NCI-H1092 treated with DMSO at 0.1 percent for 48 hours (cell line): ENCODE measurements at places on chromosomes 6 and 20.

DNA sequence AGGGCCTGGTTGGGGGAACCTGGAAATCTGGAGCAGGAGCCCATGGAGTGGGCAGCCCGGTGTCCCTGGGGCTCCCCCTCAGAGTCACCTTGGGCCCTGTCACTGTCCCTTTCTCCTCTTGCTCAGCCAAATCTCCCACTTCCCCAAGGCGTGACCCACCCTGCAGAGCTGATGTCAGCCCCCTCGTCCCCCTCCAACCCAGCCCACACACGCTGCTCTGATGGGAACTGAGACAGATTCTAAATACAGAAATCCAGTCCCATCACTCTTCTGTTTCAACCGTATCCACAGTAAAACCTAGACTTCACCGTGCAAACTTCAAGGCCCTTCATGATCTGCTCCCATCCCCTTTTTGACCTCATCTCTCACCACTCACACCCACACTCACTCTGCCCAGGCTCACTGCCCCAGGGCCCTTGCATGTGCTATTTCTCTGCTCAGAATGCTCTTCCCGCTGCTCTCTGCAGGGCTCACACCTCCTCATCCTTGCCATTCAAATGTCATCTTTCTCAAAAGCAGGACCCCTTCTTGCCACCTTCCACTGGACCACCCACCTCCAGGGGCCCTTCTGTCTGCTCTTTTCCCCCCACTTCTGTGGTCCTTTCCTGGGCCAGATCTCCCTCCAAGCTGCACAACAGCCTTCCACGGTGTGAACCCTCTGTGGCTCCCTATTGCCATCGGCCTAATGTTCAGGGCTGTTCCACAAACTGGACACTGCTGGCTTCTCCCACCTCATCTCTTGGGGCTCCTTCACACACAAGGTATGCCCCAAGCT, 16.6 kb downstream of the TGM2 start:
- DNase-seq: no peak

DNA sequence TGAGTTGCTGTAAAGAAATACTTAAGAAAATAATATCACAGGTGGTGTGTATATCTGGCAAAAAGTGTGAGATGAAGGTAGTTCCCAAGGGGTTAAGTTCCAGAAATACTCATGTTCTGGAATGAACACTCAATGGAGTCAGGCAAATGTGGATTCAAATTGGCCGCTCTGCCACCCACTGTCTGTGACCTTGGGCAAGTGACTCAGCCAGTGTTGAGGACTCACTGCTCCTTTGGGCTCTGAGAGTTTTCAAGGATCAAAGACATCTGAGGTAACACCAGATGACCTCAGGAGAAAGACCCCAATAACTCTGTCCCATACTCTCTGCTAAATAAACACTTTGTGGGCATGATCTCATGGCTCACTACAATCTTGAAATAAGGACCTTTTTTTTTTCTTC, 59.2 kb upstream of the EYA2 start:
- DNase-seq: no peak

- no peak for DNase-seq
Measured at GRCh38 chr6:24931296-24931695, 4.5 kb downstream of the RIPOR2 start.

DNA sequence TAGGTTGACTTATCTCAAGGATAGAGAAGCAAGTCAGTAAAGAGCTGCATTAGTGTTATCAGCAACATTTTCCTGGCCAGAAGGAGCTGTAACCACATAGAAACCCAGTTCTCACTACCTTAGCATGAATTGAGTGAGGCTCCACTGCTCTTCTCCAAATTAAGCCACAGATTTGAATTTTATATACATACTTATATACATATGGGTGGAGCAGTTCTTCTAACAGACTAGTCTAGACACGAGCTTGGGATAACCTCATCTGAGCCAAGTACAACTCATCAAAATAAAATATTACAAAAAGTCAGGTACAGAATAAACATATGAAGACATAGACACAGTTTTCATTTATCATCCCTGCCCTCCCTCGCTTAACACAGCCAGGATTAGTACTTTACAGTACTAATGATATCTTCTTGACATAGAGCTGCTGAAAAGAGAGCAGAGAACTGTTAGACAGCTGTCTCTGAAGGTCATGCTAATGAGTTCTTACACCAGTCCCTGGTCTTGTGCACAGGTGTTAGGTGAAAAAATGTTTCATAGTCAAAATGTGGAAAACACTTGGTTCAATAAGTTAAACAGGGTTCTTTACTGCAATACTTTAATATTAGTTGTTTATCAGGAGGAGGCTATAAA, 147.4 kb upstream of the HTR1E start:
- no peak for DNase-seq

GRCh38 chr6:80676386-80676785, 569.9 kb downstream of the BCKDHB start:
- DNase-seq: no peak

GRCh38 chr6:103335412-103335811, 1524.3 kb downstream of the HACE1 start:
- DNase-seq: no peak

- no peak for DNase-seq
Measured at GRCh38 chr6:112254921-112255320, 554 bp upstream of the LAMA4 start.

- no peak for DNase-seq
Measured at GRCh38 chr6:84801250-84801649, 36.9 kb upstream of the TBX18 start.

GRCh38 chr20:5085380-5085779, 34.4 kb downstream of the PCNA start:
- DNase-seq: no peak

DNA sequence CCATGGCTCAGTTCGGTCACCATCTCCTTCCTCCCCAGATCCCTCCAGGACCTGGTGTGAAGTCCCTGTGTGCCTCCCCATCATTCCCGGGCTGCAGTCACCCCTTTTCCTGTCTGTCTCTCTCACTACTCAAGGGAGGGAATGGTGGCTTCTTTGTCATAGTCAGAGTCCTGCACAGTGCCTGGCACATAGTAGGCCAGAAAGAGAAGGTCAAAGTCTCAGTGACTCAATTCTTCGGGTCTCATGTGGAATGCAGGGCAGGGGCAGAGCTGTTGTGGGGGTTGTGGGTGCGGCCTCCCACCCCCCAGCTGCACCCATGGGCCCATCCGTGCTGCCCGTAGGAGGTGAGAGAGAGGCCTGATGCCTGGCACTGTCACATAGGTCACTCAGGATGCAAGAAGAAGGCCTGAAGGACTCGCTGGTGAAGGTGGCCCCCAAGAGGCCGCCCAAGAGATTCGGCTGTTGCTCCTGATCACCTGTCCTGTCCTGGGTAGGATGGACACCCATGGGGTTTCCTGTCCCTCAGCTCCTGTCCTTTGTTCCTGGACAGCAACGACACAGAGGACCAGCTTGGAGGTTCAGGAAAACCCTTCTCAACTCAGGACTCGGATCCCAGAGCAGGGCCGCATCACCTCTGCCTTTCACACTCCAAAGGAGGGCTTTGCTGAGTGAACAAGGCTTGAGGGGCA, 34.1 kb downstream of the RAB44 start:
- no peak for DNase-seq

DNA sequence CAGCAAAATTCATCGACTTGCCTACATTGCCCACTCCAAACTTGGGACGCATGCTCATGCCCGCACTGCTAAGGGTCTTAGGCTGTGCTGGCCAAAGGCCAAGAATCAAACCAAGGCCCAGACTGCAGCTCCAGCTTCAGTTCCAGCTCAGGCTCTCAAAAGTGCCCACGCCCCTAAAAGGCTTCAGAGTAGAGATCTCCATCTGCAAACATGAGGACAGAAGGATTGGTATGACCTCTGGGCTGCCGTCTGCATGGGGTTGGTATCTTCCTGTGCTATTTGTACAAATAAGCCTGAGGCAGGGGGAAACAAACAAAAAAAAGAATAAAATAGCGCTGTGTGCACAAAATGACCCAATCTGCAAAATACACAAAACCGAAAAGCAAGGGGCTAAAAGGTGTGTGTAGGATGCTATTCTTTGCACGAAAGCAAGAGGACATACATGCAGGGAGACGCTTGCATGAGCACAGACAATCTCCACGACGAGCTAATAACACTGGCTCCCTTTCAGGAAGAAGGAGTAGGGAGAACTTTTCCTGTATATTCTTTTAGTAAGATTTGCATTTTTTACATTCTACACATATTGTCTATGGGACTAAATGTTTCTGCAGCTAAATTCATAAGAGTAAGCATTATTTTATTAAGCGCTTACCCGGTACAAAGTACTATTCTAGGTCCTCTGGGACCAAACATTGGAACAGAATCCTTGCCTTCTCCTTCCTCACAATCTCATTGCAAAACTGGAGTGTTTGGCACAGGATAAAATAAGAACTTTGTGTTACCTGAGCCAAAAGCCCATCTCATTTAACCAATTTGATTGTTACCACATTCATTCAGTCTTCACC, 33.1 kb downstream of the ATP9A start:
- DNase-seq: no peak

DNA sequence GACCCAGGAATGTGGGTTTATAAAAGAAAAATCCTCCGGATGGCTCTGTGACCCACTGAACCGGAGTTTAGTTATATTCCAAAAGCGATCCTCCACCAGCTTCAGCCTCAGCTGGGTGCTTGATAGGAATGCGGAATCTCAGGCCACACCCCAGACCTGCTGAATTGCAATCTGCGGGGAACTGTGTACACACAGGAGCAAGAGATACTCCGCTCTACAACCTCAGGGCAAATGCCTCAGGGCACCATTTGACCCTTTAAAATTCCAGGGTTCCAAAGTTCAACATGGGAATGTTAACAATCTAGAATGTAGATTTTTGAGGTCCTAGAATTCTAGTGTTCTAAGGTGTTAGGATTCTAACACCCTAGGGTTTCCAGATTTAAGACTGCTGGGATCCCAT, 10.8 kb downstream of the BPIFA2 start:
- DNase-seq: no peak

DNA sequence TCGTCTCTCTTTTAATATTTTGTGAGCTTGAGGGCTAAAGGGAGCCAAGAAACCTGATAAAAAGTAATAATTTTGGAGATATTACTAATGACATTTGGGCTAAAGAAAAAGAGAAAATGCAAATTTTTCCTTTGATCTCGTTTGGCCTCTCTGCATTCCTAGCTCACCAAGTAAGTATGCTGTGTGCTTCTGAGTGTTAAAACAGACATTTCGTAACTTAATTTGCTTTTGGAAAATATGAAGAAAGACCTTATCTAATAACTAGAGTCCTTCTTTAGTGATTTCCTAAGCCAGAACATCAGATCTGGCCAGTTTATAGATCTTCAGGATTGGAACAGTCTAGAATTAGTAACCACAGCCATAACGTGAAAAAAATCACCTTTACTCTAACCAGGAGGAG, 872.9 kb upstream of the SLC35B3 start:
- DNase-seq: no peak

DNA sequence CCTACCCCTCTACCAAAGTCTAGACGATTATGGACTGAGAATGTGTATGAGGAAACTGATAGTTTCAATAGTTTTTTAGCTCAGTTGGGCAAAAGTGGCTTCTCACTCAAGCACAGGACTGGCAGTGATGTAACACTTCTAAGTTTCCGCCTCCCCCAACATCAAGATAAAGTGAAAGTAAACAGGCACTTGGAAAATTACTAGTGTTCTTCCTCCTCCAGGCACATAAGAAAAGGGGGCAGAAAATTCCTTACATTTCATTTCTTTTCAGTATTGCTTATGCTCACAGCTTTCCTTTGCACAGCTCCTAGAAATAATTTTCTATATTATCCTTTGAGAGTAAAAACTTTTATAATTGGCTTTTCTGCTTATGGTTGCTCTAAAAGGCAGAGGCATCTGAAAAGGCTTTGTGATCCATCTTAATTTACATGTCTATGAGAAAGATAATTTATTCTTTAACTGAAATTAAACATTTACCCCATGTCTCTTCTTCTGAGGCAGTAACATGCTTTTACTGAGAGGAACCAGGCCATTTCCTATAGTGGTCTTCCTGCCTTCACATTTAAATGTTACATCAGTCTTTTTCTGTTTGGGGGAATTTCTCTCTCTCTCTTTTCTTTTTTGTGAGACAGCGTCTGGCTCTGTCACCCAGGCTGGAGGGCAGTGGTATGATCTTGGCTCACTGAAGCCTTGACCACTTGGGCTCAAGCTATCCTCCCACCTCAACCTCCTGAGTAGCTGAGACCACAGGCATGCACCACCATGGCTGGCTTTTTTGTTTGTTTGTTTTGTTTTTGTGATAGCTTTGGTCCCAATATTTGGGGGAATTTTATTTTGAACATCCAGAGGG, 65.0 kb upstream of the EEF1A1 start:
- no peak for DNase-seq

- DNase-seq: no peak
Measured at GRCh38 chr6:149437212-149437611, 37.1 kb downstream of the SUMO4 start.

DNA sequence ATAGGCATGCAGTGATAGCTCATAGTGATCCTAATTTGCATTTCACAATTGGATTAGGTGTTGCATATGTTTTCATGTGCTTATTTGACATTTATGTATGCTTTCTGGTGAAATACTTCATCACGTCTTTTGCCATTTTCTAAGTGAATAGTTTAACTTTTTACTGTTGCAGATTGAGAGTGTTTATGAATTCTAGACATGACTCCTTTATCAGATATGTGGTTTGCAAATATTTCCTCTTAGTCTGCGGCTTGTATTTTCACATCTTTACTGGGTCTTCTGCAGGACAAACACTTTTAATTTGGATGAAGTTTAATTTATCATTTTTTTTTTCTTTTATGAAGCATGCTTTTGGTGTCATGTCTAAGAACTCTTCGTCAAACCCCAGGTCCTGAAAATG, 39.2 kb downstream of the CCN2 start:
- no peak for DNase-seq

DNA sequence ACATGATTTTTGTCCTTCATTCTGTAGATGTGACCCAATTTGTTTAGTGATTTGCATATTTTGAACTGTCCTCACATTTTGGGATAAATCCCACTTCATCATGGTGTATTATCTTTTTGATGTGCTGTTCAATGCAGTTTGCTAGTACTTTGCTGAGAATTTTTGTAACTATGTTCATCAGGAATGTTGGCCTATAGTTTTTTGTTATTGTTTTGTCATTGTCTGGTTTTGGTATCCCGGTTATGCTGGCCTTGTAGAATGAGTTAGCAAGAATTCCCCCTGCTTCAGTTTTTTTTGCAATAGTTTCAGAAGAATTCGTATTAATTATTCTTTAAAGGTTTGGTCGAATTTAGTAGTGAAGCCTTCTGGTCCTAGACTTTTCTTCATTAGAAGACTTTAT, 11.9 kb downstream of the KIF25 start:
- no peak for DNase-seq

DNA sequence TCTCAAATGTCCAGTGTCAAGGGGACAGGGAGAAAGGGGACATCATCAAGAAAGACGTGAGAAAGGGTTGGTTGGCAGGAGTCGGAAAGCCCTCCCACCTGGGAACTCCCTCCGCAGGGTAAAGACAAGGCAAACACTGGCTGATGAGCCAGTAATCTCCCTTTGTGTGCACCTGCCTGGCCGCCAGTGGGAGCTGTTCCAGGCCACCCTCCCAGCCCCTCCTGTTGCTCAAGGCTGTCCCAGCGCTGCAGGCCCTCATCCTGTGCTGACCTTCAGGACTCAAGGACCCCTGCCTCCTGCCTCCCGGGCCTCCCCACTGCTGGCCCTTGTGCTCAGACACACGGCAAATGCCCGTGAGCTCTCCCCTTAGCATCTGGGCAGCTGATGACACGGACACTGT, 7.4 kb downstream of the FRMD1 start:
- no peak for DNase-seq

GRCh38 chr6:100899202-100899601, 18.1 kb upstream of the ASCC3 start:
- DNase-seq: no peak
